NCI-H1105 treated with DMSO at 0.1 percent for 48 hours (cell line): ENCODE measurements at places on chromosomes 3 and 15.

GRCh38 chr3:115551016-115551415 lies 72.3 kb upstream of the GAP43 start:
- DNase-seq: no peak

DNA sequence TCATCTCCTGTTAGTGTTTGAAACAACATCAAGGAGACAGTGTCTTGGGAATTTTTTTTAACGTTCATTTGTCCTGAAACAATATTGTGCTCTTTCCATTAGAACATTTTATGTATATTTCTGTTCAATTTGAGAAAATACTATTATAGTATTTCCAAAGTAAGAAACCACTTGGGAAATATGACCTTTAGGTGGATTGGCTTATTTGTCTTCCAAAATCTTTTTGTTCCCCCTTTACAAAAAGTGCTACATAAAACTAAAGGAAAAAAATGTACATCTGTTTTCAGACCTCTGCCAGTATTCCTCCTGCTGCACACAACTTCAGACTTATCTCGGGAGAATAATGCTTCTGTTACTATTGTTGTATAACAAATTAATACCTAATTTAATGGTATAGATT lies 165.9 kb upstream of the AGTR1 start:
- no peak for DNase-seq

DNA sequence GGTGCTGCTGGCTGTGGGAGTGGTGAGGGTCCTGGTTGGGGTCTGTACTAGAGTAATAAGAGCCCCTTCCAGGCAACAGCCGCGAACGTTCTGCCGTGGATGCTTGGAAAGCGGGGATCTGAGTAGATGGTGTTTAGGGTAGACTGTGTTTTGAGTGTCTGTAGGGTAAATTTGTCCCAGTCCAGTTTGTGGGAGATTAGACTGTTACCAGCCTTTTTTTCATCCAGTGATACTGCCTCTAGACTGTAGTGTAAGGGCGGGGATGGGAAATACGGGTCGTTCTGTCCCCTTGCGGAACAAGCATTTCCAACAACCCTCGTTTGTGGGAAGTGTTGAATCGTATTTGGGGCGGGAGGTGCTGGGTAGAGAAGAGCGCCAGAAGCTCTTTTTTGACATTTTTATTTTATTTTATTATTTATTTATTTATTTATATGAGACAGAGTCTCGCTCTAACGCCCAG lies 424 bp downstream of the HAUS2 start:
- peak; percentile 39 for DNase-seq

- no peak for DNase-seq
Observed at GRCh38 chr3:78255403-78255802, 1215.5 kb downstream of the ROBO2 start.

DNA sequence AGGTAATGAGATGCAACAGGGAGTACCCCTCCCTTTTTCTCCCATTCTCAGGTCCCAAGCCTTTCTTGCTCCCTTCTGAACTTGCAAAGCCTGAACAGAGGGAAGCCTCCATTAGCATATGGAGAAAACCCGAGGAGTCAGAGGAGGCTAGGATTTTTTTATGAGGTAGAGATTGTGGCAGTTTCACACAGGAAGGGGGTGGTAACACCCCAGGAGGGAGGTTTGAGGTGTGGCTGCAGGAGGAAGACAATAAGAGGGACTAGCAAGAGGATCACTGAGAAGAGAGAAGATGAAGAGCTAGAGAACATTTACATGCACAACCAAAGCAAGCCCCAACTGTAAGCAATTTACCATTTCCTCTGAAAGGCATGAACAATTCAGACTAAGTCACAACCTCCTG lies 322.7 kb downstream of the SV2B start:
- DNase-seq: no peak

GRCh38 chr3:5115506-5116162 lies 6.5 kb upstream of the ARL8B start:
- DNase-seq: no peak

DNA sequence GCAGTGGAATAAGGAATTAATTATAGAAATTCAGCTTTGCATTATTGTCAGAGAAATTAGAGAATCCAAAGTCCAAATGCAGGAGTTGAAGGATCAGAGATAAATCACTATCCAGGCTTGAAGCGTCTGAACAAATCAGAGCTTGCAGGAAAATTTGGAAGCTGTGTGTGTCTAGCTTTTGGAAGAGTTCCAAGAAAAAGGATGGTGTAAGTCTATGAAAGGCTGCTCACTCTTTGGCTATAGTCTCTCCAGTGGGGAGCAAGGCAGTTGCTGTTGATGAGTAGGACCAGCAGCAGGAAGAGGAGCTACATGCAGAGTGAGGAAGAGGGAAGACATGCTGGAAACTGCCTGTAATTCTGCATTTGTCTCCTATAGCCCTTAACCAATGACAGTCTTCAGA lies 464.3 kb upstream of the GRM7 start:
- DNase-seq: no peak

- no peak for DNase-seq
Observed at GRCh38 chr15:94736236-94736635, 504.9 kb downstream of the MCTP2 start.

- no peak for DNase-seq
Observed at GRCh38 chr3:181969925-181970324, 258.2 kb downstream of the SOX2 start.

DNA sequence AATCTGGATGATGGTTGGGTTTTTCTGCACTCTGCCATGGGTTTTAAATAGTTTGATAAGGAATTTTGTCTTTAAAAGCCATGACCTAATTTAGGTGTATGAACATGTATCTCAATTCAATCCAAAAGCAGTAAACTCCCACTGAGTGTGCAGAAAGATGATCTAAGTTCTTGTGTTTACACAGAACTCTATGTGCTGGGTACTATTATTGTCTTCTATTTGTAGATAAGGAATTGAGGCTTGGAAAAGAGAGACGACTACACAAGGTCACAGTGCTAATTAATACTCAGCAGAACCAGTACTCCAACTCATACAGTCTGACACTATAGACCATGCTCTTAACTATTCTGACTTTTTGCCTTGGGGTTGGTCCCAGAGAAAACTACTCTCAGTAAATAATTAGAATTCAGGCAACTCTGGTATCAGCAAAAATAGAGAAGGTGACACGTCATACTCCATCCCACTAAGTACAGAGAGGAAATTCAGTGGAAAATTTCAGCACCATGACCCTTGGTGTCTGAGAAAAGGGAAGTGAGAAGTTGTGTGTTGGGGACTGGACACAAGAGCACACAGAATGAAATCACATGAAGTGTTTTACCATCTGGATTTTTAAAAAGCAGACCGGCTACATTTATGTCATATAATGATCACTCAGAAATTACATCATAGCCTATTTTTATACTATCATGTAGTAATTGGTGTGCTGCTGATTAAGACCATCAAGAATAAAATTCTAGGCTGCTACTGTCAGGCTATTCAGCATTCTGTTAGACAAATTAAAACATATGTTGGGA lies 18.3 kb upstream of the MYH15 start:
- no peak for DNase-seq

DNA sequence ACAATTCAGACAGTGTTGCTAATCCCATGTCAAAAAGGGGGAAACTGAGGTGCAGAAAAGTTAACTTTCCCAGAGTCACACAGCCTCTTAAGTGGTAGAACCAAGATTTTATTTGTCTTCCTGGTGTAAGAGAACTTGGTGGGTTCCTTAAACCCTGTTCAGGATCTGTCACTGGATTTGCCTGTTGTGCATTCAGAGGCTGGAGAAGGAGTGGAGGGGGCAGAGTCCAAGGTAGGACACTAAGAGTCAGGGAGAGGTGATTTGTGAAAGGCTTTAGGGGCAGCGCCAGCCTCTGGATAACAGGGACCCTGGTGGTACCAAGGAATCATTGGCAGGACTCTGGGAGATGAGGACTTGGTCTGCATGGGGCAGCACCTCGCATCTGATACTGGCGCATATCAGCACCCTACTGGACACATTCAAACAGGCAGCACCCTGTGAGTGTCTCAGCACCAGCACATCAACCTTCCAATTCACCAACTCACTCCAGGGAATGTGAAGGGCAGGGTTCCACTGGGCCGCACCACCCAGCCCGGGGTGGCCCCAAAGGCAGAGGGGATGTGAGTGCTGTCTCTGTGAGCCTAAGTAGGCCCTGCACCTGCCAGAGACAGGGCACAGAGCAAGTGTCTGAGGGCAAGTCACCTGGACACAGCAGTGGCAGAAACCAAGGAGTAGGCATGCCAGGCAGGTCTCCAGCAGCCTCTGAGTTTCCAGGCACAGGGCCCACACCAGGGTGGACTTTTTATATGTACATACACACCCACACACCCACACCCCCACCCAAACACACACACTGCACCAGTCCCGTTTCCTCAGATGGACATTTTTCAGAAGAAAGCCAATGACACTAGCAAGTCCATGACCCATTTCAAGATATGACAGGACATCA lies 71.6 kb downstream of the LIPC start:
- no peak for DNase-seq

GRCh38 chr15:74889883-74890664 lies at the start of gene MPI:
MPI (plus strand) TSS chr15:74890042; CDS start chr15:74890074, 32 bp downstream.
- DNase-seq: peak; percentile 64

DNA sequence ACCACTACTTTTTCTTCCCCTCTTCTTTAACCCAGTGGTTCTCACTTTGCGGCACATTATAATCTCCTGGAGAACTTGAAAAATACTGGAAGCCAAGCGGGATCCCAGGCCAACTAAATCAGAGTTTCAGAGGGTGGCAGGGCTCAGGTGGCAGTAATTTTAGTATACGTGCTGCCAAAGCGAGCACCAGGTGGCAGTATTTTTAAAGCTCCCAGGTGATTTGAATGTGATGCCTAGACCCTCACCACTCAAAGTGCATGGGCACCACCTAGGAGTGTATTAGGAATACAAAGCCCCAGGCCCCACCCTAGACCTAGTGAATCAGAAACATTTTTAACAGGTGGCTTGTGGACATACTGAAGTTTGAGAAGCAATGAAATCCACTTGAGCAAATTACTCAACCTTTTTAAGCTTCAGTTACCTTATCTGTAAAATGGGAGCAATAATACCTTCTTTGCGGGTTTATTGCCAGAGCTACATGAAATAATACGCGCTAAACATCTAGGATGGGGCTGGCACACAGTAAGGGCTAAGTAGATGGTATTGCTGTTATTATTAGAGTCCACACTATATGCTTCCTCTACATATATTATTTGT lies 8.3 kb downstream of the B3GALNT1 start:
- DNase-seq: peak; percentile 47

- DNase-seq: no peak
Observed at GRCh38 chr3:123018683-123019082, 8.9 kb downstream of the SEMA5B start.

DNA sequence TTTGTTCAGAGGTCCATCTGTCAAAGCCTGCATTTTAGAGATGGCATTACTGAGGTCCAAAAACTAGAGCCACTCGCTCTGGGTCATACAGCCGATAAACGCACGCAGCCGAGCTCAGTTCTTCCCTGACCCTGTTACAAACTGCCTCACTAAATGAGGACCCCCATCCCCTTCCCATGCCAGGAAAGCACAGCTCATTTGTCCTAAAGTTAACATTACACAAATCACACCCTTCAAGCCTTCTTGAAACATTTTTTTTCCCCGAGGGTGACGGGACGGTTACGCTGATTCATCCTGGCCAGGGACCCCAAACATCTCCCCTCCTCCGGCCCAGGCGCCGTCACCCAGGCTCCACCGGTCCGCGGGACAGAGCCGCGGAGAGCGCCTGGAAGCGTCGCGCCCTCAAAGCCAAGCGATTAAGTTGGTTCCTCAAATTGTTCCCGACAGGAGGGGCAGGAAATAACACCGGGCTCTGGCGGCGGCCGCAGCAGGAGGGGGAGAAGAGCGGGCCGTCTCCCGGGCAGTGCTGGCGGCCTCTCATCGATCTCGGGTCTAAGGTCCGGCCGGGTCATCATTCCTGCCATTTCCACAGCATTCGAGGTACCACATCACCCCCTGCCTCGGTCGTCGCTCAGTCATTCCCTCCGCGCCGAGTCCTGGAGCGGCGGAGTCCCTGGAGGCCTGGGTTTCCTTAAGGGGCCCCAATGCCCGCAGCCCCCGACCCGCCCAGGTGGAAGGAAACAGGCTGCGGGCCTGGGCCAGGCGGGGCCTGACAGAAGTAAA lies 619 bp upstream of the CMTM8 start:
- DNase-seq: peak; percentile 21

DNA sequence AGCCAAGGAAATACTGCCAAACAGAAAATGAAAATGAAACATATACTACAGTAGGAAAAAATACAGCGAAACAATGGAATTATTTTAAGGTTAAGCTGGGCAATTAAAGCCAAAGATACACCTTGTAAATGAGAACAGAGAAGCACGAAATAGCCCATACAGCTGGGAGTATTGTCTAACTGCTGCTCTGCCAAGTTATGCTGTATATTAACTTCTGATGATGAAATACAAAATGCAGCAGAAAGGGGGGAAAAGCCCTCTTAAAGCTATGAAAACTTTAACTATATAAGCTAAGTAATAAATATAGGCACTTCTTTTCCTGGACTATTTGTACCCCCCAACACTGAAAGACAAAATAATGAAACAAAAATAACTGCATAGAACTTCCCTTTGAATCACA lies 449.0 kb downstream of the FOXP1 start:
- DNase-seq: no peak

DNA sequence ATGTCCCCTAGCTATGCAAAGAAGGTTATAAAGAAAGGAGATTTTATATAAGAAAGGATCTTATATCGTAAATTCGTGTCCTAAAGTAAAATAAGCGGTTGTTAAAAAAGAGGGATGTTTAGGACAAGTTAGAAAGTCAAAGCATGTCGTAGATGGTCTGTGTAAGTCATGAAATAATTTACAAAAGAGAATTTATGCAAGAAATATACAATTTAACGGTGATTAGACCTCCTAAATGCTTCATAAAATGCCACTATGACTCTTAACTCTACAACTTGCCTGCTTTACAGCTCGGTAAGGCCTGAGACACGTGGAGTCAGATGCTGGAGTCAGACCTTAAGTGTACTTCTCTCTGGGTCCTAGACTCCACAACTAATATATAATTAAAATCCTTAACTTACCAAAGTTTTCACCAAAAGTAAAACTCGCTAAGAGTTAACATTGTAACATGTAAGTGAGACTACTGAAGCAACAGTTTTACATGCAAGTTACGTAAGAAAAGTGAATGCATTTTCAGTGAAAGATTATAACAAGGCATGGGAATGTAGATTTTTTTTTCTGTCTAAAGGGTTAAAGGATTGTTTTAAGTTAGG lies 13.3 kb upstream of the SRPRB start:
- no peak for DNase-seq

DNA sequence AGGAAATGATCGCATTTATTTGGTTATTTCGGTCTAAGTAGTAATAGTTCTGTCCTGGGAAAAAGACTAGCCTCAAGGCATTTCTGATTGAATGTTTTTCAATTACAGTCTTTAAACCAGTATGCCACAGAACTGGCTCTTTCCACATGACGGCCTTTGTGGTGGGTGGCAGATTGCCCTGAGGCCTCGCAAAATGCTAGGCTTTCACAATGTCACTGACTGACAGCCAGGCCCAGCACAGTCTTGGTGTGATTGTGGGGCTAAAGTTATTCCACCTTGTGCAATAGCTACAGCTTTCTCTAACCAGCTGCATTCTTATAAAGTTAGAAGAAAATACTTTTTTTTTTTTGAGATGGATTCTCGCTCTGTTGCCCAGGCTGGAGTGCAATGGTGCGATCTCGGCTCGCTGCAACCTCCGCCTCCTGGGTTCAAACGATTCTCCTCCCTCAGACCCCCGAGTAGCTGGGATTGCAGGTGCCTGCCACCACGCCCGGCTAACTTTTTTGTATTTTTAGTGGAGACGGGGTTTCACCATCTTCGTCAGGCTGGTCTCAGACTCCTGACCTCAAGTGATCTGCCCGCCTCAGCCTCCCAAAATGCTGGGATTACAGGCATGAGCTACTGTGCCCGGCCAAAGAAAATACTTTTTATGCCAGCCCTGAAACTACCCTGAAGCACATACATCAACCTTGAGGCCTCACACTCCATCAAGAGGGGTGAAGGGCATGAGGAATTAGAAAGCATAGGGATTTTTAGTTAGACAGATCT lies 2.5 kb upstream of the ADIPOQ start:
- DNase-seq: no peak
